ENCODE measurements at places on chromosomes 1 and 21. TPM values are rescaled to one million over a fixed set of nuclear protein-coding genes. Genes with fewer than 3 reads are reported as not detected.

GRCh38 chr1:10484521-10484920 is 9.8 kb downstream of the PEX14 start:
- H3K27me3 ChIP-seq = no peaks in the 10 kb centered on the region
- no peak overlapping the region for H3K27ac ChIP-seq
- H3K4me1 ChIP-seq = no peaks in the 10 kb centered on the region
- H3K4me3 ChIP-seq = no peak overlapping the region

DNA sequence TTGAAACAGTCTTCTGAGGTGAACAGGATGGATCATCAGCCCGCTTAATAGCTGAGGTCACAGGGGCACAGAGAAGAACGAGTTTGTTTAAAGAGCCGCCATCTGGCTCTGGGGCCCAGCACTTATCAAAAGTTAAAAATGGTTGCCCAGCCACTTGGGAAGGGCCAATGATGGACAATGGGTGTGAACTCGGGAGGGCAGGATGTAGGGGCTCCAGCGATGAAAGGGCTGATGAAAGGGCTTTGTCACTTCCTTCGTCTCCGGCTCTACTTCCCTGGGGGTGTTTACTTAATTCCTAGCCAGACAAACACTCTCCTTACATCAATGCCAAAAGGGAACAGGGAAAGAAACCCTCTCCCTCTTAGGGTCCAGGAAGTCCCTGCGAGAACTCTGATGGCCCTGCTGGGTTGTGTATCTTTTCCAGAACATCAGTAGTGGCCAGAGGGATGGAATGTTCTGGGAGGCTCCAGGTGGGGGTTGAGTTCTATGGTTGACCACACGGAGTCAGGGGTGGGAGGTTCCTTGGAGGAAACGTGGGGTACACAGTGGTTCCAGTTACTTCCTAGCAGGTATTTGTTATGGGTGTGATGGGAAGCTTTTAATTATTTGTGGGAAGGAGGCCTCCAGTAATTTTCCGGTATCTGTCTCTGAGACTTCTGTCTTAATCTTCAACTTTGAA is 9.0 kb upstream of the ABCG1 start:
- no peak for DNase-seq
- H3K27me3 ChIP-seq = no peaks in the 10 kb centered on the region
- H3K27ac ChIP-seq = no peak overlapping the region

DNA sequence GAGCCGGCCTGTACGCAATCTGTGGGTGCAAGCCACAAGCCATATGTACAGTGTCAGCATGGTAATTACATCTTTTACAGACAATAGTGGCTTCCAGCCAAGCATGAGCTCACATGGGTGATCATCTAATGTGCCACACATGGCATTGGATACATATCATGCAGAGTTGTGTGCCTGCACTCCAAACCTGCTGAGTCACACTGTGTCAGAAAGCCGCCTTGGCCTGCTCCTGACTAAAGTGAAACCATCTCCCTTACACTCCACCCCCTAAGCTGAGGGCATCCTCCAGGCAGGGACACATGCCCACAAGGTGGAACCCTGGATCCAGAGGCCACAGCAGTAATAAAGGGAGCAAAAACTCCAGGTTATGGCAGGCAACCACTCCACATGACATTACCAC is 72.5 kb downstream of the KCNT2 start:
- DNase-seq = no peak
- H3K27ac ChIP-seq = no peak overlapping the region
- H3K27me3 ChIP-seq = no peaks in the 10 kb centered on the region
- H3K4me3 ChIP-seq = no peak overlapping the region
- no peaks in the 10 kb centered on the region for H3K4me1 ChIP-seq
- H3K36me3 ChIP-seq = no peaks in the 10 kb centered on the region

DNA sequence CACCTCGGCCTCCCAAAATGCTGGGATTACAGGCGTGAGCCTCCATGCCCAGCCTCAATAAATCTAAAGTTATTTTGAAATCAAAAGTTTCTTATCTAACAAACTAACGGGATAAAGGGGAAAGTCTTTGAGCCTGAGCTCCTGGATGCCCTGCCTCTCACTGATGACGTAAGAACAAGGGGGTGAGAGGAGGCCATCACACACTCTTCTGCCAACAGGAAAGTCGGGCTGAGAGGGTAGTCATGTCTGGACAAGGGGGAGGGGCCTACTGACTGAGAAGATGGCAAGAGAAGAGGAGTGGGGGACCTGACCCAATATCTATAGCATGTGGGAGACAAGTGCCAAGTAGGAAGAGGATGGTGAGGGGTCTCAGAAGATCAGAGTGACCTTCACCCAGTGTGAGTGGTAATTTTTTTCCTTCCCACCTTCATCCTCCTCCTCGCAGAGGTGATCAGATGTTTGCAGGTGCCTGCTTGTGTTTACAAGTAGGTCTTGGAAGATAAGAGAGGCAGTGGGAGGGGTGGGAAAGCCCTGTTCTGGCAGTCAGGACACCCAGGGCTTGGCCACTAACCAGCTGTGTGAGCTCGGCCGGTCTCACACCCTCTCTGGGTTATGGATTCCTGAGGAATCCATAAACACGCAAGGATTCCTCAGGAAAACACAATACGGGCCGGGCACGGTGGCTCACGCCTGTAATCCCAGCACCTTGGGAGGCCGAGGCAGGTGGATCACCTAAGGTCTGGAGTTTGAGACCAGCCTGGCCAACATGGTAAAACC is 9.6 kb downstream of the UQCRHL start:
- no peaks in the 10 kb centered on the region for H3K27me3 ChIP-seq
- H3K36me3 ChIP-seq = no peaks in the 10 kb centered on the region
- H3K27ac ChIP-seq = no peak overlapping the region
- H3K4me3 ChIP-seq = no peak overlapping the region

- no peaks in the 10 kb centered on the region for H3K27me3 ChIP-seq
- no peak overlapping the region for H3K4me3 ChIP-seq
- H3K4me1 ChIP-seq = peaks cover 5% of the 10 kb centered on the region
- no peaks in the 10 kb centered on the region for H3K36me3 ChIP-seq
- H3K27ac ChIP-seq = no peak overlapping the region
These were observed 3.0 kb upstream of the SESN2 start for GRCh38 chr1:28256197-28256827.

DNA sequence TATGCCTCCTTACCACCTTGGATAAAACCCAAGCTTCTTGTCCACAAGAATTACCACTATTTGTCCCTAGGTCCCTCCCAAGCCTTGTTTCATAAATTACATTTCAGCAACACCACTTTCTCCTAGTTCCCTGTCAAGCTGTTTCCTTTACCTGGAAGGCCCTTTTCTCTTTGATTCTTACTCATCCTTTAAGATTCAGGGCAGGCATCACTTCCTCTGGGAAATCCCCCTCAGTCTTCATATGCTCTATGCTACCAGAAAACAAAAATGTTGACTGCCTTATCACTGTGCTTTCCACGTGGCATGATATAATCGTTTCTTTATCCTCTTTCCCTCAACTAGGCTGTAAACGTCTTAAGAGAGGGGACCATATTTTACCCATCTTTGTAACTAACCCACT is 102.7 kb downstream of the LYST start:
- no peak overlapping the region for H3K4me3 ChIP-seq
- H3K27me3 ChIP-seq = no peaks in the 10 kb centered on the region
- H3K36me3 ChIP-seq = no peaks in the 10 kb centered on the region
- H3K4me1 ChIP-seq = peaks cover 9% of the 10 kb centered on the region
- no peak overlapping the region for H3K27ac ChIP-seq

DNA sequence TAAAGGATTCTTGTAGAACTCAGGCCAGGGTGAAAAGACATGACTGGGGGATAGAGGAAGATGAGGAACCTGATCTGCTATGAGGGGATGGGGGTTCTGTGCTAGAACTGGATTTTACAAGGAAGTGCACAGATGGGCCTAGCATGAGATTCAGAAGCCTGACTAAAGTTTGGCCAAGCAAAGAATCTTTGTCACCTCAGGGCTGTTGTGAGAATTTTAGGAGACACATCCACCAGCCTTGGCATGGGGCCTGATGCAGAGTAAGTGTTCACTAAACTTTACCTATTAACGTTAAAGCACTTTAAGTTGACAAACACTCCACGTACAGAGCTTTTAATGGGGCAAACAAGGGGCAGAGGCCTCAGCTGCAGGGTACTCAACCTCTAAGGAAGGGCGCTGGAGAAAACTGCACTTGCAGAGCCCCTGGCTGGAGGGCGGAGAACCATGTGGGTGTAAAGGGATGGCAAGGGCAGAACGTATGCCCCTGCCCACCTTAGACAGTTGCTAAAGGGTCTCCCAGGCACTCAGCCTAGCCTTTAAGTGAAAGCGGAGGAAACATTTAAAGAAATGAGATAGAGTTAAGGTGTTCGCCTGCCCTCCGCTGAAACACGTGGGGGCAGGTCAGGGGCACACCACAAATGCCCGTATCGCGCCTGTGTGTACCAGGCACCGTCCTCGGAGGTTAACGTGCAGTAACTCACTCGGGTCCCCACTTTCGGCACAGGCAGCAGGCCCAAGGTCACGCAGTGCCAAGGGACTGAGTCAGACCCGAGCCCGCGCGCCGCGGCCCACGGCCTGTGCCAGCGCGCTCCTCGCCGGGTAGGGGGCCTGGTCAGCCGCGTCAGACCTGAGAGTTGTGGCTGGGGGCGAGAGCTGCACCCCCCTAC is 990 bp upstream of the MRPS6 start:
- no peak for DNase-seq
- H3K36me3 ChIP-seq = no peaks in the 10 kb centered on the region

- H3K4me1 ChIP-seq = no peaks in the 10 kb centered on the region
- no peak overlapping the region for H3K27ac ChIP-seq
- H3K36me3 ChIP-seq = no peaks in the 10 kb centered on the region
- H3K4me3 ChIP-seq = no peak overlapping the region
These were observed 25.1 kb downstream of the TIAM1 start for GRCh38 chr21:31318971-31319370.

GRCh38 chr21:36641886-36642285 is 57.0 kb upstream of the SIM2 start:
- no peak overlapping the region for H3K27ac ChIP-seq
- H3K36me3 ChIP-seq = no peaks in the 10 kb centered on the region
- no peaks in the 10 kb centered on the region for H3K4me1 ChIP-seq

- DNase-seq = no peak
- H3K4me3 ChIP-seq = no peak within 1 kb of the TSS
- H3K36me3 ChIP-seq = no peaks in the 10 kb centered on the region
- no peak within 1 kb of the TSS for H3K27ac ChIP-seq
- no peaks in the 10 kb centered on the region for H3K4me1 ChIP-seq
These were observed at the start of gene SYT2 for GRCh38 chr1:202710070-202711045. SYT2 (minus strand) TSS chr1:202710454; CDS start chr1:202605772, 104,682 bp downstream.

- peak overlapping the region; percentile 97 for H3K27ac ChIP-seq
- H3K27me3 ChIP-seq = no peaks in the 10 kb centered on the region
- DNase-seq = no peak
- H3K4me3 ChIP-seq = peak overlapping the region; percentile 97
- no peaks in the 10 kb centered on the region for H3K36me3 ChIP-seq
These were observed 1.2 kb downstream of the RSRP1 start for GRCh38 chr1:25245809-25246599.

GRCh38 chr1:208288495-208288894 is 44.3 kb upstream of the PLXNA2 start:
- no peaks in the 10 kb centered on the region for H3K27me3 ChIP-seq
- H3K27ac ChIP-seq = no peak overlapping the region
- H3K4me3 ChIP-seq = no peak overlapping the region

- H3K27me3 ChIP-seq = no peaks in the 10 kb centered on the region
- H3K27ac ChIP-seq = no peak overlapping the region
- no peaks in the 10 kb centered on the region for H3K36me3 ChIP-seq
These were observed 59.2 kb downstream of the VCAM1 start for GRCh38 chr1:100778748-100779147.

DNA sequence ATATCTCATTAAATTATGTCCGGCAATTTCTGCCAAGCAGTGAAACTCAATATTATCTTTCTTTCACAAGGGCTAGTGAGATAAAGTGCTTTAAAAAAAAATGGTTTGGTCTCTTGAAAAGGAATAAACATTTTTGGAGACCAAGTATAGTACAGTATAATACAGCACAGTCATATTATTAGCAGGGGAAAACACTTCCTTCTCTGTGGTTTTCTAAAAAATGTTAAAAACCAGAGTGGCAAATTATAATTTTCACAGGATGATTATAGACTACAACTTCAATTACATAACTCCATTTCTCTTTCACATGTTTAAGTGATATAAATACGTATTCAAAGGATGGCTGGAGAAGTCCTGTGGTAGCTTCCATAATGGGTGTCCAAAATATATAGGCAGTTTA is 170.3 kb upstream of the DMRTA2 start:
- no peak for DNase-seq
- no peaks in the 10 kb centered on the region for H3K4me1 ChIP-seq
- peaks cover 2% of the 10 kb centered on the region for H3K36me3 ChIP-seq
- no peak overlapping the region for H3K4me3 ChIP-seq

- no peaks in the 10 kb centered on the region for H3K27me3 ChIP-seq
- no peak overlapping the region for H3K27ac ChIP-seq
- no peaks in the 10 kb centered on the region for H3K4me1 ChIP-seq
- H3K36me3 ChIP-seq = no peaks in the 10 kb centered on the region
These were observed 280.7 kb upstream of the NR5A2 start for GRCh38 chr1:199746666-199747384.

GRCh38 chr1:193538680-193539079 is 352.3 kb upstream of the B3GALT2 start:
- no peak for DNase-seq
- H3K4me1 ChIP-seq = peaks cover 30% of the 10 kb centered on the region
- no peaks in the 10 kb centered on the region for H3K27me3 ChIP-seq

DNA sequence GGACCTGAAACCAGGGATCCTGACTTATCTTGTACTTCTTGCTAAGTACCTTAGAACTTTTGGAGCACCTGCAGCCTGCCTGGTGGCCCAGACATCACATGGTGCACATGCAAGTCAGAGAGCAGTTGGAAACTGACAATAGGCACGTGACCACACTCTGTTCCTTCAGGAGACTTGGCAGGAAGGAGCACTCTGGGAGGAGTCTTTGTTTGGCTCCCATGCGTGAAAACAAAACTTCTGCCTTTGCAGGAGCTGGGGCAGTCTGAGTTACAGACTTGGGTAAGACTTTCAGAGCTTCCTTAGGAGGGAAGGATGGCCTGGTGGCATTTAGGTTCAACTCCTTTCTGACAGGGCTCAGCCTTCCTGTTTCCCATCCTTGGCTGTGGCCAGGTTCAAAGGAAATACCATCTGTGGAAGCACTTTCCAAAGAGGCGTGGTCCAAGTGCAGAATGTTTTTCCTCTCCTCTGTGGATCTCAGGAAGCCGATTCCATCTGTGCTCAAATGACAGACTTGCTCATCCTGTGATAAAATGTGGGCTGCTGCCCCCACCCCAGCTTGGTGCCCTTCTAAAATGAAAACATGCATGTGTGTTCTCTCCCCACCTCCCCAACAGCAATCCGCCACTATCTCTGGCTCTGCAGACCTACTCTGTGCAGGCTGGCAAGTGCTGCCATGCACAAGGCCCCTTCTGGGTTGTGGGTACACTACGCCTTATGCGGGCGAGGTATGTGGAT is 14.1 kb upstream of the ZNF436 start:
- H3K36me3 ChIP-seq = no peaks in the 10 kb centered on the region
- no peak overlapping the region for H3K27ac ChIP-seq
- H3K4me3 ChIP-seq = no peak overlapping the region
- DNase-seq = no peak
- no peaks in the 10 kb centered on the region for H3K27me3 ChIP-seq
- no peaks in the 10 kb centered on the region for H3K4me1 ChIP-seq

- H3K4me1 ChIP-seq = no peaks in the 10 kb centered on the region
- H3K36me3 ChIP-seq = no peaks in the 10 kb centered on the region
- no peak for DNase-seq
- H3K27ac ChIP-seq = no peak within 1 kb of the TSS
- H3K27me3 ChIP-seq = peaks cover 4% of the 10 kb centered on the region
These were observed at the start of gene CSMD2 for GRCh38 chr1:34164771-34165391. CSMD2 (minus strand) TSS chr1:34165230; CDS start chr1:34165097, 133 bp downstream.

Gene LCE2A
- not detected for total RNA-seq

Gene GRIK1
- not detected for total RNA-seq

Gene SYF2
- 30.0 TPM for total RNA-seq

Gene KCNK2
- 0.13 TPM for total RNA-seq

Gene KCNK1
- 17.0 TPM for total RNA-seq
